Foreskin fibroblast (primary cell): ENCODE measurements at places on chromosomes 12 and 14.

DNA sequence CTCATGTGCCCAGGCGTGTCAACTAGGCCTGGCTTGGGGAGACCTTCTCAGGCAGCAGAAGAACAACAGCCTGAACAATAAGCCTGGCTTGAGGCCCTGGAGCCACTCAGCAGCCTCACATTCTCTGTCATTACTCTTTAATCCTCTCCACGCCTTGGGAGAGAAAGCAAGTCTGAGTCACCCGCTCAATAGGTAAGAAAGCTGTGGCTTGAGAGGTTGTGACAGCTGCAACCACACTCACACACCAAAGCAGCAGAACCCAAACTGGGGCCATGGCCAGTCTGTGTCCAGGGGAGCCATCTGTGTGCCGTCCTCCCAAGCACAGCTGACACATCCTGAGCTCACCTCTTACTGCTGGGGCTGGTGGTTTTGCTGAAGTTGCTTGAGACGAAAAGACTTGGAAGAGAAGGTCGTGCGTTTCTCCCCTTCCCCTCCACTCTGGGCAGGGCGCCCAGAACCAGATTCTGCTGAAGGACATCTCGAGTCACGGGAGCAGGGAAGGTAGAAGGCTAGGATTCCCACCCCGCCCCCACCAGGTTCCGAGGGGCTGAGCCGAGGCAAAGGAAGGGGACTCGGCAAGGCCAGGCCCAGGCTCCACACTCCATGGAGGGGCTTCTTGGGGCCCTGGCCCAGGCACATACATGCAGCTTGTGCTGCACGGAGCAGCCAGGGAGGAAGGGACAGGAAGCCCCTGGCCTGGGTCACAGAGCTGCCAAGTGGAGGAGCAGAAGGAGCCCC lies 5.5 kb downstream of the TMEM63C start:
- DNase-seq, result peak; percentile 9

- peak; percentile 79 for DNase-seq
Measured at GRCh38 chr14:102508774-102509745, 516 bp downstream of the ANKRD9 start.

GRCh38 chr14:92531106-92531873 lies 17.7 kb downstream of the RIN3 start:
- DNase-seq, result no peak

DNA sequence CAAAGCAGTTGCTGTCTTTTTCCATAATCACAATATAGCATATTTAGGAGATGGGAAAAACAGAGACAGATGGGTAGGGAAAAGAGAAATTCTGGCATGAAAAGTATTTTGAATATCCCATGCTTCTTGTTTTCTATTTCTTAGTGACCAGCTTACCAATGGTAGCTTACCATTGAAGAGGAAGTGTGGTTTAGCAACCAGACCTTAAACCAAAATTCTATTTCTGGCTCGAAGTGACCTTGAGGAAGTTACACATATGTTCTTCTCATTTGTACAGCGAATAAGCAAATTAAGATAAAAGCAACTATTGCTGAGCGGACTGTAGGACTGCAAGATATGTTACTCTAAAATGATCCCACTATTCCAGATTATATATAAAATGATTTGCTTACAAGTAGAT lies 82.9 kb downstream of the FGD4 start:
- DNase-seq, result no peak

DNA sequence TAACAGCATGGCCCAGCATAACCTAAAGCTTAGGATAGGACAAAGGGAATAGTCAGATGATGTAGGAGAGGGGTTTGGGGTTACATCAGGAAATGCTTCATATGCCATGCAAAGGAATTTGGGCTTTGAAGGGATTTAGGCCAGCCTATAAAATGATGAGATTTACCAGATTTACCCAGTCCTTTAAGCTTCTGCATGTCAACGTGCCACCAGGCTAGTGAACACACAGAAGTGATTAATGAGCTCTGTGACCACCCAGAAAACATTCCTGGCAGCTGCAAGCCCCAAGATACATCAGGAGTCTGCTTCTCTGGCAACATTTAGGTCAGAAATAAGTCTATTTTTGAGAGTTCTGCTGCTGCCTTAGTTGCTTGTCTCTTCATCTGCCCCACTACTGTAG lies 118.3 kb downstream of the LRIG3 start:
- DNase-seq, result no peak

DNA sequence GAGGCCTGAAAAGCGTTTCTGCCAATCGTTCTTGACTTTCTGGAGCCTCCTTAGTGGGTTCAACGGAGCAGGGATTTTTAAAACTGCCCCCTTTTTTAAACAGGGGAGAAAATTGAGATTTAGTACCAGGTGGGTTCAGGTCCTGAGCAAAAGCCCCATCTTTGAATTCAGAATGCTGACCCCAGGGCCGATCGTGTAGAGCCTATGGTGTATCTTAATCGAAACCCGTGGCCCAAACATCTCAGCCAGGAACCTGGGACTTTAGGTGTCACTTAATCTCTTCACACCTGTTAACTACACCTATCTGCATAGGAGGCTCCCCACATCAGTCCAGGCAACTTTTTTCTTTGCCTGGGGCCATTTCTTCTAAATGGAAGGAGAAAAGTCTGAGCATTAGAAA lies 6.4 kb upstream of the TBX5 start:
- DNase-seq, result no peak

GRCh38 chr14:98167275-98167674 lies 1104.7 kb downstream of the BCL11B start:
- no peak for DNase-seq

- peak; percentile 68 for DNase-seq
Measured at GRCh38 chr12:50922820-50923219, 29.5 kb upstream of the HIGD1C start.

GRCh38 chr14:94571395-94571794 lies 9.8 kb upstream of the SERPINA5 start:
- DNase-seq, result no peak

DNA sequence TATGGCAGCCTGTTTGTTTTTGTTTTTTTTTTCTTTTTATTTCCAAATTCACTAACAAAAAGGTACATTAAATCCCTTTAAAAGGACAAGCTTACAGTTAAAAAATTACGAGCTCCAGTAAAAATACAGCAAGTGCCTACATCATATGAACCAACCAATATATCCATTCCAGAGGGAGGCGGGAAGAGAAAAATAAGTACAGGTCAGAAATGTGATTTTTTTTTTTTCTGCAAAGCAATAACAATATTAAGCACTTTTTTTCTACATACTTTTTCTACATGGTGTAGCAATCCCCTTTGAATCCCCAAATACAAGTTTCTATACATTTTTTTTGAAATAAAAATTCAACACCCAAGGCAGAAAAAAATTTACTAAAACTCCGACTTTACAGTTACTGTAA lies 100.6 kb downstream of the BCL11B start:
- DNase-seq, result no peak

DNA sequence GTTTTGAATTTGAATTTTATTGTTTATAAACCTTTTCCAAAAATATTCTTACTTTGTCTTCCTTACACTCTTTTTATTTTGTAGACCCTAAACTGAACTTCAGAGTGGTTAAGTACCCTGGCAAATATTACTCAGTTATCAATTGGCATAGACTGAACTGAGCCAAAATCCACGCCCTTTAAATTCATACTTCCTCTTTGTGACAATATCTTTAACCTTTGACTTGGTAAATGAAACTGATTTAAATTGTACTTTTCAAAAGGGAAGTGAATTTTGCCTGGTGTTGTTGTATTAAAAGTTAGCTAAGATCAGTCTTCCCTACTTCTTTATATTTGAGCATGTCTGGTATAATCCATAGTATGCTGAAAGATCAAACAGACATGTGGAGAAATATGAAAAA lies 184.3 kb upstream of the USP15 start:
- no peak for DNase-seq

DNA sequence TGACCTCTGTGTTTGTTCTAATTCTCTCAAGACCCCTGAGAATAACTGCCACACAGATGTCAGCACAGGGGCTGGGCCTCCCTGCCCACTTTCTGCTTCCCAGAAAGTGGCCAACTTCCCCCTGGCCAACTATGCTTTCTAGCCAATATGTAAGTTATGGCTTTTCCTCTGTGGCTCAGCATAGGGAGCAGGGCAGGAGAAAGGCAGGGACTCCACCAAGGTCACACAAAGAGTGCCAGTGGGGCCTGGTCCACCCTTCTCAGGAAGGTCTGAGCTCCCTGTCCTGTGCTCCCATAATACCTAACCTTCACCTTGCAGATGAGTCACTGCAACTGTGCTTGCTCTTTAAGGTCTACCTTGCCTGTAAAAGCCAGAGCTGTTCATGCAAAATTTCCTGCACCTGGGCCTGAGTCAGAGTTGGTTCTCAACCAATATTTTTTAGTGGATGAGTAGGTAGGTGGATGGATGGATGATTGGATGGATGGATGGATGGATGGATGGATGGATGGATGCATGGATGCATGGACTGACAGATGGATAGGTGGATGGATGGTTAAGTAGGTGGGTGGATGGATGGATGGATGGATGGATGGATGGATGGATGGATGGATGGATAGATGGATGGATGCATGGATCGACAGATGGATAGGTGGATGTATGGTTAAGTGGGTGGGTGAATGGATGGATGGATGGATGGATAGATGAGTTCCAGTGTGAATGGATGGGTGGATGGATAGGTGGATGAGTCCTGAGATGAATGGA lies 64.2 kb downstream of the DIO3 start:
- DNase-seq, result no peak

DNA sequence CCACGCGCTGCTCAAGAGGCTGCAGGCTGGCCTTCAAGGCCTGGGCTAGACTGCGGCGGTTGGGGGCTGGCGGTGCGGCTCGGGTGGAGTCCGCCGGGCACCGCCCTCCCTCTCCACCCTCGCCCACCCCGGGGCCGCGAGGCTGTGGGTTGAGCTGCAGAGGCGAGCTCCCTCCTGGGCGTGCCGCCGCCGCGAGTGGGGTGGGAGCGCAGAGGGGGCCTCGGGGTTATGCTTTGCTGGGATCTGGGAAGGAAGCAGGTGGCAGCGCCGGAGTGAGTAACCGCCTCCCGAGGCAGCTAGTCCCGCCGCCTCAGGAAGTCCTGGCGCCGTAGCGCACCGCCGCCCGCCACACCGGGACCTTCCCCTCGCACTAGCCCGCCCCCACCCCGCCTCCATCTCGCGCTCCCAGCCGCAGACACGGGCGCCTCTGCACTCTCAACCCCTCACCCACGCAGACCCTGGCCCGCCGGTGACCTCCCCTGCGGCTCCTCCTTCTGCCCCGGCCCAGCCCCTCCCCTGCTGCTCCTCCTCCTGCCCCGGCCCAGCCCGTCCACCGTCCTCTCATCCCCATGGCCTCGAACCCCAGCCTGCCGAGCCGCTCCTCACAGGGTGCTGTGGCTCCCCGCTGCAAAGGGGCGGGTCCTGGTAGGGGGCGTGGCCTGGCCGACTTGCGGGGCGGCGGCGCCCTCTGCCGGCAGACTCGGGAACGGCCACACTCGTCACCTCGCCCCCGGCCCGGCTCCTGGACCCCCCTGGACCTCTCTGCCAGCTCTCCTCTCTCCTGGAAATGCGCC lies 16.6 kb downstream of the TAMALIN start:
- DNase-seq, result peak; percentile 81

DNA sequence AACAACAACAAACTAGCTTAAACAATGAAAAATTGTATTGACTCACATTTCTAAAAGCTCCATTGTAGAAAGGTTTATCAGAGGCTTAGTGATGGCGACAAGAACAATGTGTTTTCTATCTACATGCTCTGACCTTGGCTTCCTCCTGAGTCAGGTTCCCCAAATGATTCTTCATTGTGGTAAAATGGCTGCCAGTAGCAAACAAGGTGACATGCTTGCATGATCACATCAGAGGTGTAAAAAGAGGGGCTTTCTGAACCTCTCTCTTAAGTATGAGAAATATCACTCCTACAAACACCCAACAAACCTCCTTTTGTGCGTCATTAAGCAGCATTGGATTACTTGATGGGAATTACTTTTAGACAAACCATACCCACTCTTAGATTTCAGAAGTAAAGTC lies 252.4 kb upstream of the SYT1 start:
- DNase-seq, result no peak

- no peak for DNase-seq
Measured at GRCh38 chr12:101854747-101855146, 22.6 kb upstream of the DRAM1 start.

DNA sequence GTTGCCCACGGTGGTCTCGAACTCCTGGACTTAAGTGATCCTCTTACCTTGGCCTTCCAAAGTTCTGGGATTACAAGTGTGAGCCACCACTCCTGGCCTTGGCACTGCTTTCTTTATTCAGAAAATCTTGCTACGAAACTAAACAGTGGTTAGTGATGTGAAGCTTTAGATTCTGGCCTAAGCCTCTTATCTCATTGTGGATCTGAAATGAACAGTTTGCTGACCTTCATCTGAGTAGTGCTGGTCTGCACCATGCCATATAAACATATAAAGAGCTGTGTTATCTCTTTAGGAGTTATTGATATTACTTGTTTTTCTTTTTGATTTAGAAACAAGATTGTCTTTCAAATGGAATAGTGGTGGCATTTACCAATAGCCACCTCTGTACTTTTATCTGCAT lies 22.6 kb downstream of the SRGAP1 start:
- DNase-seq, result no peak
